ENCODE measurements at places on chromosomes 4 and X. TPM values are rescaled to one million over a fixed set of nuclear protein-coding genes. Genes with fewer than 3 reads are reported as not detected.

DNA sequence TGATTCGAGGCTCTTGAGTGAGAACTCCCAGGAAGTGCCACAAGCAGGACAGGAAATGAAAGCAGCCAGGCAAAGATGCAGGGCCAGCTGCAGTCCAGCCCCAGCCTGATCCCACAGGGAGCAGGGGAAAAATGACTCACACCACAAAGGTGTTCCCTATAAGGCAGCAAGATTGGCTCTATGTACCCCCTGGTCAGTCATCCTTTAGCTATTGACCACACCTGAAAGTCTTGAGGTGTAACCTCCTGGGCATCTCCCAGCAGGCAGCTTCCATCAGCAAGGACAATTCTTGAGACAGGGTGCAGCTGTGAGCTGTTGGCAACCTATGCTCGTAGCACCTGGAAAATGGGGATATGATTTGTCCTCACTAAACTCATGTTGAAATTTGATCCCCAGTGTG, 27.9 kb upstream of the EXOC1L start:
- no peak overlapping the region for H3K27ac ChIP-seq
- no peaks in the 10 kb centered on the region for H3K4me1 ChIP-seq
- H3K27me3 ChIP-seq, result no peaks in the 10 kb centered on the region
- no peak overlapping the region for H3K4me3 ChIP-seq

Gene CHRDL1
- 48.6 TPM for total RNA-seq

DNA sequence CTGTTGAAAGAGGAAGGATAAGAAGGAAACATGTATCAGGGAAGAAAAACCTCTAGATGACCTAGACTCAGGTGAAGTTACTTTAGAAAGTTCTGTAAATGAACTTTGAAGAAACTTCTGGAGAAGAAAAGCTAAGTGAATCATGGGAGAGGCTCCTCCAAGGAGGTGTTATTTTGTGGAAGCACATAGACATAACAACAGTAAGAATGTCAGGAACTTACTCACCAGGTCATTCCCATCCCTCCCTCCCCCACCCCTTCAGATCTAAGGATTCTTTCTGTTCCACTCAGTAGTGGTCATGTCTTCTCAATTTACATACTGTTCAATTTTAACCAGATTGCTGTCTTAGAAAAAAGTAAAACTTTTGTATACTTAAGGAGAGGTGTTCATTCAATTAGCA, 310.5 kb upstream of the DDX53 start:
- H3K4me1 ChIP-seq, result no peaks in the 10 kb centered on the region
- DNase-seq, result no peak
- no peaks in the 10 kb centered on the region for H3K36me3 ChIP-seq

DNA sequence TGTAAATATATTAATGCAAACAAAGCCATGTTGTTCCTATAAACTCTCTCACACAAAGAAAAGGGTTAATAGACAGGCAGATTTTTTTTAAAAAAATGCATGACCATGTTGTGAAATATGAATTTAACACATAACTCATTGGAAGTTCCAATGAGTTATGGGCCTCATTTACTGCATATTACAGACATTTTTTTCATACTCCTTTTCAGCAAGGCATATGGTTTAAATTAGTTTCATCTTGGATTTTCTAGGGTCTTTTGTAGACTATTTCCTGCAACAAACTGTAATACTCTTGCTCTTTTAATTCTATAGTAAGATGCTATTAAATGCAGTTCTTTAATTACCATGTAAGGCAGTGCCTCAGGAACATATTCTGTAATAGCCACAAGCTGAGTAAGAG, 323.1 kb downstream of the GBA3 start:
- no peak overlapping the region for H3K4me3 ChIP-seq
- no peaks in the 10 kb centered on the region for H3K36me3 ChIP-seq
- no peaks in the 10 kb centered on the region for H3K27me3 ChIP-seq
- DNase-seq, result no peak
- no peaks in the 10 kb centered on the region for H3K4me1 ChIP-seq

DNA sequence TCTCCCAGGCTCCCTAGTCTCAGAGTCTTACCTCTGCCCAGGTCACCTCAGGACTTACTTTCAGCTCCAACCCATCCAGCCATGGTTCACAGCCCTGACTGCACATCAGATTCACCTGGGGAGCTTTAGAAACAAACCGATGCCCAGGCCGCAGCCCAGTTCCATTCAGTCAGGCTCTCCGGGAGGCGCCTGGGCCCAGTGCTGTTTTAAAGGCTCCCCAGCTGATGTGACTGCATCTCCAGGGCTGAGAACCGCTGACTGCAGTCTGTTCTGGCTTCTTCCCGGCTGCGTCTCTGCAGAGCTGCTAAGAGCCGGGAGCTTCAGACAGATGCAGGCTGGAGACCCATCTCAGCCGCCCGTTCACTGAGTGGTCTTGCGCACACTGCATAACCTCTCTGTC, 44.4 kb upstream of the LGI2 start:
- no peaks in the 10 kb centered on the region for H3K4me1 ChIP-seq
- no peak overlapping the region for H3K27ac ChIP-seq
- DNase-seq, result no peak
- no peaks in the 10 kb centered on the region for H3K36me3 ChIP-seq
- no peaks in the 10 kb centered on the region for H3K27me3 ChIP-seq
- H3K4me3 ChIP-seq, result no peak overlapping the region

DNA sequence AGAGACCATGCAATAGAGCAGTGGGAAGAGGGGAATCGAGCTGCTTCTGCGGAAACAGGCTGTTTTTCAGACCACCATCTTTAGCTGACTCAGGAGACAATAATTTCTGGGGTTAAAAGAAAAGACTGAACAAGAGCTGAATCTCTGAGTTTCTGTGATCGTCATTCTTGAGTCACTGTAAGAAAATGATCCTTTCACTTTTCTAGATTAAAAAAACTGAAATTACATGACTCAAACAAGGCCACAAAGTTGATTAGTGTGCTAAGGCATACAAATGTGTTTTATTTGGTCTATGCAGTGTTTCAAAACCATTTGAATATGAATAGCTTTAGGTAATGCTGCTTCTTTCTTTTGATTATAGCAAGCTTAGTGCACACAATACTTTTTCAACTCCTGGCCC, 194.4 kb upstream of the RPL34 start:
- no peaks in the 10 kb centered on the region for H3K4me1 ChIP-seq
- H3K27me3 ChIP-seq, result no peaks in the 10 kb centered on the region
- no peak overlapping the region for H3K4me3 ChIP-seq
- H3K36me3 ChIP-seq, result no peaks in the 10 kb centered on the region
- no peak overlapping the region for H3K27ac ChIP-seq

Gene STARD8
- 19.8 TPM for total RNA-seq

- H3K4me3 ChIP-seq, result no peak overlapping the region
- no peak overlapping the region for H3K27ac ChIP-seq
- H3K4me1 ChIP-seq, result peaks cover 13% of the 10 kb centered on the region
- no peaks in the 10 kb centered on the region for H3K27me3 ChIP-seq
- DNase-seq, result no peak
Measured at GRCh38 chrX:9558615-9559014, 93.8 kb downstream of the TBL1X start.

Gene GABRG1
- total RNA-seq, result not detected

GRCh38 chrX:120287513-120288112, 23.6 kb downstream of the TMEM255A start:
- no peaks in the 10 kb centered on the region for H3K36me3 ChIP-seq
- no peak overlapping the region for H3K27ac ChIP-seq
- no peaks in the 10 kb centered on the region for H3K4me1 ChIP-seq
- H3K27me3 ChIP-seq, result no peaks in the 10 kb centered on the region

Gene ZNF674
- total RNA-seq, result 15.6 TPM

GRCh38 chrX:145773006-145773405, 44.6 kb upstream of the SLITRK2 start:
- H3K36me3 ChIP-seq, result no peaks in the 10 kb centered on the region
- H3K27ac ChIP-seq, result no peak overlapping the region
- H3K27me3 ChIP-seq, result no peaks in the 10 kb centered on the region
- no peak overlapping the region for H3K4me3 ChIP-seq
- no peaks in the 10 kb centered on the region for H3K4me1 ChIP-seq

Gene SPANXN5
- total RNA-seq, result not detected

GRCh38 chrX:68997911-68998310, 167.3 kb downstream of the PJA1 start:
- peaks cover 6% of the 10 kb centered on the region for H3K4me1 ChIP-seq
- H3K4me3 ChIP-seq, result no peak overlapping the region
- no peak overlapping the region for H3K27ac ChIP-seq
- no peaks in the 10 kb centered on the region for H3K27me3 ChIP-seq

- DNase-seq, result no peak
- no peaks in the 10 kb centered on the region for H3K27me3 ChIP-seq
- no peaks in the 10 kb centered on the region for H3K36me3 ChIP-seq
- H3K4me1 ChIP-seq, result no peaks in the 10 kb centered on the region
- H3K4me3 ChIP-seq, result no peak overlapping the region
Measured at GRCh38 chrX:66731398-66731797, 92.5 kb upstream of the EDA2R start.

Data from thoracic aorta (tissue), 2 donors.